Activated T-cell treated with anti-CD3 and anti-CD28 coated beads, Interleukin-2, amount 50 U/mL, for 72 hours (primary cell): ENCODE measurements at places on chromosomes 5 and 9. TPM values are rescaled to one million over a fixed set of nuclear protein-coding genes. Genes with fewer than 3 reads are reported as not detected.

ZNF462 gene
- 0.76 TPM for total RNA-seq

NKD2 gene
- 25.0 TPM for total RNA-seq

FOXD4L6 gene
- not detected for total RNA-seq

NPR3 gene
- total RNA-seq: 0.25 TPM

CCL27 gene
- 1.4 TPM for total RNA-seq

IFNB1 gene
- total RNA-seq: 1.6 TPM

HAPLN1 gene
- total RNA-seq: not detected

EQTN gene
- total RNA-seq: not detected

IL4 gene
- 1.2 TPM for total RNA-seq

PTPN3 gene
- total RNA-seq: 5.4 TPM

NR4A3 gene
- 53.0 TPM for total RNA-seq

CXXC5 gene
- 1.9 TPM for total RNA-seq

TAF11L5 gene
- not detected for total RNA-seq

SLC9A3 gene
- 1.8 TPM for total RNA-seq

TMEM215 gene
- not detected for total RNA-seq

TMEM245 gene
- total RNA-seq: 30.7 TPM

SLC36A2 gene
- not detected for total RNA-seq

LCN1 gene
- total RNA-seq: not detected

ARL14EPL gene
- total RNA-seq: not detected

TIMD4 gene
- 7.3 TPM for total RNA-seq

COL15A1 gene
- 0.30 TPM for total RNA-seq

ZNF454 gene
- 0.21 TPM for total RNA-seq

FBP2 gene
- total RNA-seq: not detected

CTNND2 gene
- not detected for total RNA-seq

SETX gene
- total RNA-seq: 53.7 TPM

PITX1 gene
- 0.50 TPM for total RNA-seq

GRXCR2 gene
- not detected for total RNA-seq

FGF10 gene
- not detected for total RNA-seq

ZCCHC7 gene
- 47.4 TPM for total RNA-seq

OBP2B gene
- not detected for total RNA-seq

PCDHB4 gene
- total RNA-seq: not detected

PIP5K1B gene
- 2.8 TPM for total RNA-seq

MZB1 gene
- total RNA-seq: 27.3 TPM

OSMR gene
- 0.63 TPM for total RNA-seq

GABRA1 gene
- total RNA-seq: not detected

AJM1 gene
- total RNA-seq: 5.3 TPM

CA9 gene
- total RNA-seq: 1.6 TPM

CFAP77 gene
- total RNA-seq: not detected

NUTM2F gene
- not detected for total RNA-seq

KCNIP1 gene
- total RNA-seq: not detected

ARID3C gene
- 0.16 TPM for total RNA-seq

EGFL7 gene
- total RNA-seq: 1.1 TPM

MSMP gene
- total RNA-seq: not detected

C9orf153 gene
- total RNA-seq: 0.21 TPM

SHISAL2B gene
- total RNA-seq: not detected

ADAMTSL1 gene
- total RNA-seq: not detected

C9 gene
- not detected for total RNA-seq

TJP2 gene
- total RNA-seq: 33.8 TPM
